DMS79 (cell line): ENCODE measurements at places on chromosomes 2 and 18.

DNA sequence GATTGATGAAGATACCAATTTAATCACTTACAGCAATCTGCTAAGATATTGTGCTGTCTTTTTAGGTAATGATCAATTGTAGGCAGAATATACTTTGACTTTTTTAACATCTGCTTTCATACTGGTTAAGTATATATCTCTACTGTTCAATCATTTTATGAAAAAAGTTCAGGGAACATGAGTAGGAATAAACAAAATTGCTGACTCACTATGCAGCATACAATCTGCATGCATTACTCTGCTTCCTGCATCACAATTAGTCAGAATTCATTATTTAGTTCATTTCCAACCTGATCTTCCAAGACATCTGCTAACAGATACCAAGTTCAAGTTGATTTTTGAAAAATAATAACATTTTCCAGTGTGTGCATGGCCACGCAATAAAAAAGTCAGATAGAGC lies 1430.4 kb upstream of the LRRTM1 start:
- DNase-seq: no peak

- DNase-seq: no peak
Measured at GRCh38 chr2:64675860-64676259, 22.1 kb upstream of the SERTAD2 start.

DNA sequence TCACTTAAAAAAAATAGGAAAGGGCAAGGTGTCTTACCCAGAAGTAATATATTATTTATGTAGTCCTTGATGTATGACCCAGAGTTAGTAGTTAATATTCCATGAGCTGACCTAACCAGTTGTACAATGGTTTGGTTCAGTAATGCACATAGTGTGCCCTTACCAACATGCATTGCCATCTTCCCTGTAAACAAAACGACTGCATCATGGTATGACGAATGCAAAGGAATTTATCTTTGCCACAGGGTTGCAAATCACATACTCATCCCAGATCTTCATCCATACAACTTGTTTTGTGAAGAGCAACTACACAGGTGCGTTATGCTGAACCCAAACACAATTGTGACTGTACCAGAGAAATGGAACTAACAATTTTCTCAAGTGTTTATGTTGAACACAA lies 68.9 kb upstream of the ZSWIM2 start:
- no peak for DNase-seq

DNA sequence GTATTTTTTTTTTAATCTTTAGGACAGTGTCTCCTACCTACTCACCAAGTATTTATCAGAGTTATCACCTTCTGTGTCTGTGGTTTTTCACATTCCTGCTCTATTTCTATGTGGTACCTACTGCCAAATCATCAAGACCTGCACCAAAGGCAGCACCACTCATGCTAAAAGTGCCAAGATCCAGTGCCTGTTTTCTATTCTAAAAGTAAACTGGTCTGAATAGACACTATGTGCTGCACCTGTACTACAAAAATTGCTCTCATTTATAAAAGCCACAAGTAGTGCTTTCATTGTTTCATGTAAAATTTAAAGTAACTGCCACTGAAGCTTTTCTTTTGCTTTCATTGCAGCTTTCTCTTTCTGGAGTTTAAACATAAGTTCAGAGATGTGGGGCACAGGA lies 103.9 kb upstream of the GULP1 start:
- no peak for DNase-seq

DNA sequence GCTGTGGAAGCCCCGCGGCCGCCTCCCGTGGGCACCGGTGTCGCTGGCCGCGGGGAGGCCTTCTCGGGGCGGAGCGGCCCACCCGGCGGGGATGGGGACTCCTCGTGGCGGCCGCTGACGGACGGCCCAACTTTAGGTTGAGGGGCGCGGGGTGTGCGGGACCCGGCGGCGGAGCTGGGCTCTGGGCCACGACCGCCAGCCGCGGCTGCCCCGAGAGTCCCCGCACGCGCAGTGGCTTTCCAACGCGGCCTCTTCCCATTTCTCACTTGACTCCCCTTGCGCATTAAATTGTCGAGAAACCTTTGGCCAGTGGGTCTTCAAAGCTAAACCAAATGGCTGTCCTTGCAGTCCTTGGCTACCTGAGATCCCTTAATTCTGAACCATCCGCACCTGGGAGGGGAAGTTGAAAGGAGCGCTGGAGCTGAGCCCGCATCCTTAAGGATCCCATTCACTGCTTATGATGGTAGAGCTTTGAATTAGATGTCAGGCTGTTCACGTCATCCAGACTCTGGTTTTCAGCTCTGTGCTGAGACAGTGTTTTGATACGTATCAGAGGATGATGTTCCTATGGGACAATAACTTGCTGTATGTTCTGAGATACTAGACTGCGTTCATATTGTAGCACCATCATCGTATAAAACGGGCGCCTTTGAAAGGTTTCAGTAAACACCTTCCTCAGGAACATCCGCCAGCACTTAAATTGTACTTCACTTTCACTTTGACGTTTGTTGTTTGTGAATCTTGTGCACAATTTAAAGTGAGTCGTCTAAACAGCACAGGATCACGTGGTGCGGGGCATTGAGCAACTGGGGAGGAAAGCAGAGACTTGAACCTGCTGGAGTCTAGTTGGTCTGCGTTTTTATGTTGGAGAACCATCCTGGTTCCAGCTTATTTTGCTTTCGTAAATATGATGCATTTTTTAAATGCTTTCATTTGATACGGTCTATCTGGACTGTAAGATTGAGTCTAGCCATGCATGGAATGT lies 874 bp downstream of the CLIP4 start:
- peak; percentile 67 for DNase-seq

DNA sequence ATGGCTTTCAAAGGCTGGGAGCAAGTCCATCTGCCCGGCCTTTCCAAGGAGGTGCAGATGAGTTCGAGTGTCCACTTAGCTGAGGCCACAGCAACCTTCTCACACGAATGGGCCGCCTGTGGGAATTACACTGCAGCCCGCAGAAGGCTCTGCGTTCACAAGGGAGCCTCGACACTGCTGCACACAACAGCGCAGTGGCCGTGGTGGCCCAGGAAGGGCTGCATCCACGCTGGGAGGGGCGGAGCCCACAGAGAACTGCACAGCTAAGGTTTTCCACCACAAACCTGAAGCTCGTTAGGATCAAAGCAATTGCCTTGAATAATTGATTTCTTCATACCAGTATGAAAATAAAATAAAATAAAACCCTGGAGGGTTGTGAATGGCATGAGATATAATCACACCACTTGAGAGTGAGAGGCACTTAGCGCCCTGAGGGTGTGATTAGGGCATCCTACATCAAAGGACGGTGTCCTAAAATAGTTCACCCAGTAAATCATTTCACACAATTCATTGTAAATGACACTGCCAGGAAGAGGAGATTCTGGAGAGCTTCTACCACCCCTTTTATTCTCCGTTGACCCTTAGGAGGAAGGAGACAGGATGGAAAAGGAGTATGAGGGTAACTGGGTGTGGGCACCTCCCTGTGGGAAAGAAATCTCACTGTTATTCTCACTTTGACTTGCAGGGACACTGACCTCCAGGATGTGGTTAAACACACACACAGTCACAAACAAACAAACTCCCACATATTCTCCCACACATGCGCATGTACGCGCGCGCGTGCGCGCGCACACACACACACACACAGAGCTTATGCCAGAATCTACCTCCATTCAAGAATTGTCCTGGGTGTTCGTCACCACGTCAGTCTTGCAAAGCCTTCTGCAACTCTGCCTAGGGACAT lies 256.6 kb upstream of the ID2 start:
- no peak for DNase-seq

- no peak for DNase-seq
Measured at GRCh38 chr2:178804791-178805190, 2.4 kb downstream of the TTN start.

DNA sequence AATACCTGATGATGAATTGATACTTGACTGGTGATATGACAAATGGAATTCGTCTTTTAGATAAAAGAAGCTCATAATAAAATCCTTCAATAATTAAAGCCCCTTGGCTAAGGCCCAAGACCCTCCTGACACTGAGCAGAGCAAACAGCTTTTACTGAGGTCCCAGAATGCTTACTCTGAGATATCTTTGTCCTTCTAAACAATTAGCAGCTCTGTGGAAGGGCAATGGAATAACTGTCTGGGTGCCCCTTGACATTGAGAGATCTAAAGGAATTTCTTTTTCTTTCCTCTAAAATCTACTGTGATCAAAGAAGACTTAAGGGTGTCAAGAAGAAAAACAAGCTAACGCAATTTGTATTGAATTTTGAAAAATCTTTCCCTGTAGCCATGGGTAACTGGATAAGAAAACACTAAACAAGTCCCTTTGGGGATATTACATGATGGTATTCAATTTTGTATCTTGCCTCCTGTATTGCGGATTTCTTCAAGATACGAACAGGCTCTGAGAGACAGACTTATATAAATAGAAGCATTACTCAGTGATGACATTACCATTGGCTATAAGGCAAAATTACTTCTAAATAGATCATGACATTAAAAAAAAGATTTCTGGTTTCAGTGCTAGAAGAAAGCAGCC lies 128.8 kb downstream of the MREG start:
- no peak for DNase-seq

DNA sequence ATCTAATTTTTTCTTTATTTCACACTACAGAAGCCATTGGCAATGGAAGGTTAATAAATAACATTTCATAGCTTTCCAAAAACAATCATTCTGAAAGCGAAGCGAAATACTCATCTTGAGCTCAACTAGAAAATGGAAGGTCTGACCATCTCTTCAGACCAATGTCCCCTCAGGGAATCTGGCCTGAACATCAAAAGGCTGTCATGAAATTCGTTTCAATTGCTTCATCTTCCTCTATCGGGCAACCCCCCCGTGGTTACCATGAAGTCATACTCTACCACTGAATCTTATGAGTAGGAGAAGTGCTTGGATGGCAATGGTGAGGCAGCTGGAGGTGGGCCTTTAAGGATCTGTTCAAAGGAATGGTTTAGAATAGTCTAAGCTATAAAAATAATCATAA lies 22.9 kb upstream of the CYTIP start:
- DNase-seq: no peak

GRCh38 chr2:52336951-52337350 lies 1305.0 kb upstream of the NRXN1 start:
- DNase-seq: no peak

GRCh38 chr2:66481100-66481549 lies 46.2 kb downstream of the MEIS1 start:
- no peak for DNase-seq

DNA sequence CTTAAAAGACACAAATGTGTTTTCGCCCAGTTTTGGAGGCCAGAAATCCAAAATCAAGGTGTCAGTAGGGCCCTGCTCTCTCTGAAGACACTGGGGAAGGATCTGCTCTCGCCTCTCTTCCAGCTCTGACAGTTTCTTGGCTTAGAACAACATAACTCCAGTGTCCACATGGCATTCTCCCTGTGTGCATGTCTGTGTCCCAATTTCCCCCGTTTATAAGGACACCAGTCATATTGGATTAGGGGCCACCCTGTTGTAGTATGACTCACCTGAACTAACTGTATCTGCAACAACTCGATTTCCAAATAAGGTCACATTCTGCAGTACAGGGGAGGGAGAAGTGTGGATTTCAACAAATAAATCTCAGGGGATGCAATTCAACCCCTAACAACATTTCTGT lies 263.2 kb downstream of the SS18 start:
- no peak for DNase-seq

- no peak for DNase-seq
Measured at GRCh38 chr2:151410485-151410834, 758 bp downstream of the RIF1 start.

DNA sequence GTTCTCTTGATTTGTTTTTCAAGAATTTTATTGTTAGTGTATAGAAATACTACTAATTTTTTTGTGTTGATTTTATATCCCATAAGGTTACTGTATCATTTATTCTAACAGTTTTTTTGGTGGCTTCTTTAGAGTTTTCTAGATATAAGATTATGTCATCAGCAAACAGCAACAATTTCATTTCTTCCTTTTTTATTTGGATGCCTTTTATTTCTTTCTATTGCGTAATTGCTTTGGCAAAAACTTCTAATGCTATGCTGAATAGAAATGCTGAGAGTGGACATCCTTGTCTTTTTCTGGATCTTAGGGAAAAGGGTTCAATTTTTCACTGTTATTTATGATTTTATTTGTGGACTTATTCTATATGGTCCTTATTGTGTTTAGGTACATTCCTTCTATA lies 298.8 kb downstream of the RPRM start:
- DNase-seq: no peak

GRCh38 chr2:40466332-40466906 lies 14.5 kb upstream of the SLC8A1 start:
- DNase-seq: no peak

DNA sequence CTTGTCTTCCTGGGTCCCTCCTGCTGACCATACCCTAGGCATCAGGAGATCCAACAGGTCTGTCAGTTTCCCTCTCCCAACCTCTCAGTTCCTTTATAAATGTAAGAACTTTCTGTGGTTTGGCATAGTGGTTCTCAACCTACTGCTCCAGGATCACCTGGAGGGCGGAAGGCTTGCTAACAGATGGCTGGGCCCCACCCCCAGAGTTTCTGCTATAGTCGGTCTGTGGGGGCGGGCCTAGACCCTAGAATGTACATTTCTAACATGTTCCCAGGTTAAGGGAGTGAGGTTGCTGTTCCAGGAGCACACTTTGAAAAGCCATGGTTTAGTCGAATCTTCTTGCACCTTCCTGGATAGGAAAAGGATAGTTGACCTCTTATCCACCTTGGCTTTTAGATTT lies 37.0 kb downstream of the HK2 start:
- DNase-seq: no peak

- no peak for DNase-seq
Measured at GRCh38 chr2:24792542-24792873, 683 bp downstream of the PTRHD1 start.

DNA sequence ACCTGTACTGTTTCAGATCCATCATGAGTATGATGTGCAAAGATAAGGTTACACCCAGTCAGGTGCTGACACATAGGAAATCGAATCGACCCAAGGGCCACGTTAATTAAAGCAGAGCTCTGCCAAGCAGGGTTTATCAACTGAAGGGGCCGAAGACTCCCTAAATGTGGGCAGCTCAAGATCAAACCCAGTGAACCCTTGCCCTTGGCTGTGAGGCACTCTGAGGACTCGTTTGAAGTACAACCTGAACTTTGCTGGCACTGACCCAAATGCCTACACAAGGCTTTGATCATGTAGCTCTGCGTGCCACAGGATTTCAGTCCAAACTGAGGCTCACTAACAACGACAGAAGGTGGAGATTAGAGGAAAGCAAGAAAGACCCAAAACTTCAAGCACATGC lies 352.1 kb downstream of the MTX2 start:
- DNase-seq: no peak
